Stimulated activated CD4-positive, alpha-beta T cell treated with anti-CD3 and anti-CD28 coated beads, TNF-alpha, amount 100 ng/mL, for 1 hour (primary cell): ENCODE measurements at places on chromosomes 13 and 19.

GRCh38 chr13:80860845-80861244, 519.9 kb upstream of the SPRY2 start:
- no peak for DNase-seq

- DNase-seq: no peak
Observed at GRCh38 chr13:38309397-38309796, 40.3 kb upstream of the UFM1 start.

DNA sequence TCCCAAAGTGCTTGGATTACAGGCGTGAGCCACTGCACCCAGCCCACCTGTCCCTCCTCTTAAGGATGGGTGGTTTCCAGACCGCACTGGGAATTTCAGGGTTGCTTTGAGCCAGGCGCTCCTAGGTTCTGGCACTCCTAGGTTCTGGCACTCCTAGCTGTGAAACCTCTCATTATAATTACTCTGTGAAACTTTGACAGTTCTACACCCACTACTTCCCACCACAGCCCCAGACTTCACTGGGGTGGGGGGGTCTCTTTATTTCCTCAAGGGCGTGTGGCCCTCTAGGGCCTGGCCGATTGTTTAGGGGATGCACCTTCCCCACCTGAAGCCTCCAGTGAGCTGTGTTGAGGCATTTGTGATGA, 2.3 kb upstream of the ADAMTS10 start:
- DNase-seq: no peak

- no peak for DNase-seq
Observed at GRCh38 chr13:98944336-98944735, 33.5 kb downstream of the DOCK9 start.

DNA sequence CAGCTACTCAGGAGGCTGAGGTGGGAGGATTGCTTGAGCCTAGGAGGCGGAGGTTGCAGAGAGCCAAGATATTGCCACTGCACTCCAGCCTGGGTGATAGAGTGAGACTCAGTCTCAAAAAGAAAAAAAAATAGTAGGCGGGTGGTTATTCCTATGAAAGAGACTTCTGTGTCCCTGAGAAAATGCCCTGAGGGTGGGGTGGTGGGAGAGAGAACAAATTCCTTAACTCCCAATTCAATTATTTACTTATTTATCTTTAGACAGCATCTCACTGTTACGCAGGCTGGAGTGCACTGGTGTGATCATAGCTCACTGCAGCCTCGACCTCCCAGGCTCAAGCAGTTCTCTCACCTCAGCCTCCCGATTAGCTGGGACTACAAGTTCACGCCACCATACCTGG, 10.3 kb upstream of the EEF2 start:
- DNase-seq: no peak

DNA sequence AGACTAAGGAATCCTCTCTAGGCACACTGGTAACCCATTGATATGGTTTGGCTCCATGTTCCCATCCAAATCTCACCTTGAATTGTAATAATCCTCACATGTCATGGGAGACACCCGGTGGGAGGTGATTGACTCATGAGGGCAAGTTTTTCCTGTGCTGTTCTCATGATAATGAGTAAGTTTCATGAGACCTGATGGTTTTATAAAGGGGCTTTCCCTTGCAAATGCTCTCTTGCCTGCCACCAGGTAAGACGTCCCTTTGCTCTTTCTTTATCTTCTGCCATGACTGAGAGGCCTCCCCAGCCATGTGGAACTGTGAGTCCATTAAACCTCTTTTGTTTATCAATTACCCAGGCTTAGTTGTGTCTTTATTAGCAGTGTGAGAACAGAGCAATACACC, 81.4 kb upstream of the GPC6 start:
- DNase-seq: no peak

GRCh38 chr13:112846411-112847115, 122.5 kb upstream of the MCF2L start:
- no peak for DNase-seq

DNA sequence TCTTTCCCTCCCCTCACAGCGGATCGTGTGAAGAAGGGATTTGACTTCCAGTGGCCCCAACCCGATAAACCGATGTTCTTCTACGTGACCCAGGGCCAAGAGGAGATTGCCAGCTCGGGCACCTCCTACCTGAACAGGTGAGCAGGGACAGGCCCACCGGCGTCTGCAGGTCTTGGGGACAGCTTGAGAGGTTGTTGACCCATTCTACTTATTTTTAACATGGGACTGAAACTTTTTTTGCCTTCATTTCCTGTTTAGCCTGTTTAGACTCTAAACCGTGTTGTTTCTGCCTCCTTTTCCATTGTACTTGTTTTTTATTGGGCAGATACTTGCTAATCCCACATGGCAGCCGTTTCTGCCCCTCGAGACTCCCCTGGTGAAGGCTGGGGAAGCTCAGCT, 28.5 kb downstream of the UPF1 start:
- DNase-seq: no peak

GRCh38 chr13:59413126-59413525, 750.6 kb downstream of the DIAPH3 start:
- DNase-seq: no peak
